ENCODE measurements at places on chromosomes 2 and 18.

- peak overlapping the region; percentile 94 for H3K27ac ChIP-seq
- H3K27me3 ChIP-seq, result no peaks in the 10 kb centered on the region
- H3K36me3 ChIP-seq, result no peaks in the 10 kb centered on the region
These were observed 709 bp downstream of the UGP2 start for GRCh38 chr2:63842149-63843061.

- no peak overlapping the region for H3K27ac ChIP-seq
- no peaks in the 10 kb centered on the region for H3K36me3 ChIP-seq
- no peaks in the 10 kb centered on the region for H3K27me3 ChIP-seq
These were observed 126.7 kb upstream of the TMEM200C start for GRCh38 chr18:6022074-6022444.

GRCh38 chr2:182359027-182359989 is 67.5 kb downstream of the PDE1A start:
- H3K4me3 ChIP-seq, result no peak overlapping the region
- H3K36me3 ChIP-seq, result no peaks in the 10 kb centered on the region
- peak overlapping the region; percentile 37 for H3K27ac ChIP-seq
- H3K4me1 ChIP-seq, result no peaks in the 10 kb centered on the region
- H3K27me3 ChIP-seq, result no peaks in the 10 kb centered on the region

- no peaks in the 10 kb centered on the region for H3K27me3 ChIP-seq
- no peak for DNase-seq
- no peaks in the 10 kb centered on the region for H3K36me3 ChIP-seq
These were observed 211.3 kb downstream of the LOXHD1 start for GRCh38 chr18:46445522-46446313.
